ENCODE measurements at places on chromosomes 12 and 14. TPM values are rescaled to one million over a fixed set of nuclear protein-coding genes. Genes with fewer than 3 reads are reported as not detected.

The TMED10 gene
- total RNA-seq: 244 TPM

The VRTN gene
- total RNA-seq: not detected

The LALBA gene
- total RNA-seq: not detected

The RAPGEF3 gene
- 0.56 TPM for total RNA-seq

The SPTLC2 gene
- 51.2 TPM for total RNA-seq

The GSC gene
- not detected for total RNA-seq

The LIN7A gene
- 1.5 TPM for total RNA-seq

The RTN1 gene
- not detected for total RNA-seq

The KRT75 gene
- total RNA-seq: not detected

The ARMH4 gene
- 0.05 TPM for total RNA-seq

The KCNC2 gene
- not detected for total RNA-seq

The LRTM2 gene
- total RNA-seq: not detected

The TESPA1 gene
- 147 TPM for total RNA-seq

The KLRD1 gene
- total RNA-seq: 4.9 TPM

The TEAD4 gene
- total RNA-seq: 0.74 TPM

The ALDH2 gene
- total RNA-seq: 0.07 TPM

The PRIMA1 gene
- not detected for total RNA-seq

The TMPRSS12 gene
- not detected for total RNA-seq

The KRT6C gene
- total RNA-seq: not detected

The KRT79 gene
- total RNA-seq: not detected

The MSI1 gene
- not detected for total RNA-seq

The PRPH gene
- total RNA-seq: not detected

The CBLN3 gene
- 17.7 TPM for total RNA-seq

The FBLN5 gene
- total RNA-seq: 1.9 TPM

The ATL1 gene
- 0.56 TPM for total RNA-seq

The PRKCH gene
- 217 TPM for total RNA-seq

The TAC3 gene
- total RNA-seq: not detected

The CNTN1 gene
- not detected for total RNA-seq

The ADAMTS20 gene
- not detected for total RNA-seq

The DPPA3 gene
- not detected for total RNA-seq

The HECTD1 gene
- 102 TPM for total RNA-seq

The ZCRB1 gene
- total RNA-seq: 41.2 TPM

The RNASE4 gene
- 1.0 TPM for total RNA-seq

The KLRK1 gene
- 0.12 TPM for total RNA-seq

The SERPINA9 gene
- not detected for total RNA-seq

The ABCC9 gene
- not detected for total RNA-seq

The PCED1B gene
- 55.1 TPM for total RNA-seq

The POTEG gene
- total RNA-seq: not detected

The RTL1 gene
- not detected for total RNA-seq

The LRFN5 gene
- not detected for total RNA-seq

The CCND2 gene
- 821 TPM for total RNA-seq

The GUCY2C gene
- not detected for total RNA-seq

The GLI1 gene
- total RNA-seq: 0.51 TPM

The KNTC1 gene
- 99.7 TPM for total RNA-seq

The HOXC9 gene
- not detected for total RNA-seq

The NTN4 gene
- total RNA-seq: not detected

The GLS2 gene
- 0.63 TPM for total RNA-seq

The PLEKHH1 gene
- total RNA-seq: 1.1 TPM

The ARG2 gene
- 2.3 TPM for total RNA-seq

The SYNE3 gene
- total RNA-seq: 72.5 TPM

The AQP6 gene
- not detected for total RNA-seq

The C3AR1 gene
- total RNA-seq: 5.8 TPM

The CRIP1 gene
- 220 TPM for total RNA-seq

The MAP1LC3B2 gene
- total RNA-seq: 2.3 TPM

The PRICKLE1 gene
- total RNA-seq: 0.15 TPM

The CD163L1 gene
- total RNA-seq: not detected

All from T-helper 1 cell treated with Interleukin-12 subunit alpha and Interleukin-12 subunit beta and Interleukin-4 antibody, amounts not matched to agents 30 ng/mL and 1 ng/mL, for 36 hours (primary cell).